ENCODE measurements at places on chromosomes 2 and 18. TPM values are rescaled to one million over a fixed set of nuclear protein-coding genes. Genes with fewer than 3 reads are reported as not detected.
A peak's percentile ranks its signal among the peaks of the same experiment; 100 is the strongest.

Gene KCTD1
- 74.2 TPM for total RNA-seq

GRCh38 chr2:43609290-43609918 is 13.6 kb upstream of the THADA start:
- no peak for DNase-seq
- no peaks in the 10 kb centered on the region for H3K27me3 ChIP-seq
- peaks cover 4% of the 10 kb centered on the region for H3K4me1 ChIP-seq
- H3K36me3 ChIP-seq, result no peaks in the 10 kb centered on the region

DNA sequence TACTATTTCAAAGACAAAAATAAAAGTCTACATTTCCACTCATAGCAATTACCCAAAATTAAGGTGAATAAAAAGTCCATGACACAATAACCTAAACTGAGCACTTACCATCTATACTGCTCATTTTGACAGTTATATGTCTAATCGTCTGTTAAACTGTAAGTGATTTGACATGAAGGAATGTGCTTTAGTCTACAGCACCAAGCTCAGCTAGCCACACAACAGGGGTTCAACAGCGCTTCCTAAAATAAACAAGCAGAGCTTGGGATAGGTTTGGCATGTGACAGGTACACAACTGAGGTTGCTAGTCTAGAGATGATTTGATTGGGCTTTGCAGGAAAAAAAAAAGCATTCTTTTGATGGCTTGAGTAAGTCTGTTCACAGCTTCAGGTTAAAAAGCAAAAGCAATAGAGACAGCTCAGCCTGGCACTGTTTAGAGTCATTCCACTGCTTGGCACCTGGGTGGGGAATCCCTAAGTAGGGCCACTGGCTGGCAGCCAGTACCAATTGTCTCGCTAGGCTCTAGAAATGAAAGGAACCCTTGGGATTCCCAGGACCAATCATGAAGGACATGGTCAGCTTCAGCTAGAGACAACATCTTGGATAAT is 78.6 kb downstream of the BARD1 start:
- H3K27me3 ChIP-seq, result no peaks in the 10 kb centered on the region
- no peak for DNase-seq
- H3K36me3 ChIP-seq, result peaks cover 14% of the 10 kb centered on the region
- H3K27ac ChIP-seq, result no peak overlapping the region
- H3K4me1 ChIP-seq, result no peaks in the 10 kb centered on the region
- H3K4me3 ChIP-seq, result no peak overlapping the region

DNA sequence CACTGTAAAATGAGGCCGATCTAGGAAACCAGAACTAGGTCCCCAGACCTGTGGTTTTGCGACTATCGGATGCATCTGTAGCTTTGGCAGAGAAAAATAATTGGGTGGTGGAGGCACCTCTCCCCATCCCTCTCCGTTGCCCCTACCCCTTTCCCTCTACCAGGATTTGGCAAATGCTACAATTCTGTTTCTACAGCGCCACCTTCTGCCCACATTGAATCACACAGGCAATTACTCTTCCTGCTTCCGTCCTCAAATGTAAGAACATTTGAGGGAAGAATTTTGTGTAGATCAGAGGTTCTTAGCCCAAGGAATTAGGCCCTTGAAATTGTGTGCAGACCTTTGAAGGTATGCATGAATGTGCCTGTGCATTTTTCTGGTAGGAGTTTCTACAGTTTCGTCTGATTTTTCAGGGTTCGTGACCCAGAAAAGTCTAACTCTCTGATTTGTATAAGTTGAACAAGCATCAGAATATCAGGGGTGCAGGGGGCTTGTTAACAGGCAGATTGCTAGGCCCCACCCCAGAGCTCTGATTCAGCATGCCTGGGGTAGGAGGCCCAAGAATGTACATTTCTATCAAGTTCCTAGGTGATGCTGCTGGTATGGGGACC is 11.2 kb downstream of the ATP6V1B1 start:
- H3K4me1 ChIP-seq, result peaks cover 7% of the 10 kb centered on the region
- DNase-seq, result peak; percentile 47
- H3K36me3 ChIP-seq, result no peaks in the 10 kb centered on the region
- peaks cover 9% of the 10 kb centered on the region for H3K27me3 ChIP-seq
- no peak overlapping the region for H3K27ac ChIP-seq
- no peak overlapping the region for H3K4me3 ChIP-seq

DNA sequence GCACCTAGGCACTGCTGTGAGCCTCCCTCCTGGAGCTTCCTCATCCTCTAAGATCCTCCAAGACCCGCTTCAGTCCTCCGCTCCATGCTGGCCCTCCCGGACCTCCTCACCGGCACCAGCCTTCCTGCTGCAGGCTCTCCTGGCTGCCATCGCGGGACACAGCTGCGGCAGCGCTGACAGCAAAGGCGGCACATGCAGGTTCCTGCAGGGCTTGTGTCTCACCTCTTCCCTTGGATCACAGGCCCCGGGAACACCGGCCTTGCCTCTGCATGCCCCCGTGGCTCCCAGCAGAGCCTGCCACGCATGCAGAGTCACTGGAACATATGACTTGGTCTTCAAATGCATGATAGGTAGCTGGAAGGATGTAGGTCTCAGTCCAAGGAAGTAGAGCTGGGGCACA is 67.2 kb downstream of the PTGR3 start:
- no peak overlapping the region for H3K4me3 ChIP-seq
- no peak overlapping the region for H3K27ac ChIP-seq
- no peaks in the 10 kb centered on the region for H3K27me3 ChIP-seq
- DNase-seq, result no peak
- H3K4me1 ChIP-seq, result no peaks in the 10 kb centered on the region

GRCh38 chr2:32051836-32052439 is 11.4 kb upstream of the SPAST start:
- H3K4me1 ChIP-seq, result no peaks in the 10 kb centered on the region
- H3K36me3 ChIP-seq, result no peaks in the 10 kb centered on the region
- H3K27me3 ChIP-seq, result no peaks in the 10 kb centered on the region
- no peak overlapping the region for H3K4me3 ChIP-seq
- no peak for DNase-seq

DNA sequence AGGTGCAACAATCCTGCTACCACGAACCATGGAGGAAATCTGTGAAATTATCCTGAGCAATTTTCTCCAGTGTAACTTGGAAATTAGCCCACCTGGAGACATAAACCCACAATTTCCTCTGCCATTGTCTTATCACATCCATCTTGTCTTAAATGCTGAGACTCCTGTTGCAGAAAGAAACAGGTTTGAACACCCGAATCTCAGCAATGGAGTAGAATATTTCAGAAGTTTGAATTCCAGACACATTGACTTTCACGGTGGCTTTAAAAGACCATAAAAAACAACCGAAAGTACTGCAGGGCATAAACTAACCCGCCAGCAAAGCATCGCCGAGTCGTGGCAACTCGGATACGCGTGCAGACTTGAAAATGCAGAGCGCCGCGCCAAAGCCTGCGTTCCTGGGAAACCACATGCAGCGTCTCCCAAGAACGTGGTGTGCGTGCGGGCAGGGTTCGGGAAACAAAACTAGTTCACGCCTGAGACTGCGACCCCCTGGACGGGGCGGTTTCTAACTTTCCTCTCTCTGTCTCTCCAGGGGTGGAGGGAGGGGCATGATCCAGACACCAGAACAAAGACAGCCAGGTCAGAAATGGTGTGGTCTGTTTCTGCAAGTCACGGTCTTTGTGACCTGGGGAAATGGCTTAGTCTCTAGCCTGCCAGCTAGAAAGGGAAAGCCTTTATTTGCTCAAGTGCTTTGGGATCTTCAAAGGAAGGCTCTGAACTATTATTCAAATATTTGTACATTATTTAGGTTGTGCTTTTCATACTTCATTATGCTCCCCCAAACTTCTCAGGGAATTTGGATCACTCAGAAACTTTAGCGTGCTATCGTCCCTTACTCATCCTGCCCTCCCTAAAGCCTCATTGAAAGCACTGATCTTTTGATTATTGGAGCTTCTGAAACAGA is 26.9 kb upstream of the KCTD1 start:
- peaks cover 16% of the 10 kb centered on the region for H3K4me1 ChIP-seq
- no peak for DNase-seq
- H3K36me3 ChIP-seq, result no peaks in the 10 kb centered on the region
- peak overlapping the region; percentile 79 for H3K27ac ChIP-seq
- peaks cover 7% of the 10 kb centered on the region for H3K27me3 ChIP-seq

GRCh38 chr2:136486115-136486514 is 279.2 kb upstream of the THSD7B start:
- H3K4me3 ChIP-seq, result no peak overlapping the region
- H3K27me3 ChIP-seq, result no peaks in the 10 kb centered on the region
- no peak overlapping the region for H3K27ac ChIP-seq
- no peaks in the 10 kb centered on the region for H3K4me1 ChIP-seq

All from suprapubic skin (tissue), 4 donors.